Upper lobe of right lung (tissue), 1 donor: ENCODE measurements at places on chromosomes 12 and 14.

GRCh38 chr12:30142301-30142700, 358.6 kb upstream of the TMTC1 start:
- no peak overlapping the region for H3K27ac ChIP-seq
- no peaks in the 10 kb centered on the region for H3K36me3 ChIP-seq
- H3K4me3 ChIP-seq: no peak overlapping the region
- H3K27me3 ChIP-seq: no peaks in the 10 kb centered on the region
- H3K4me1 ChIP-seq: no peaks in the 10 kb centered on the region
- DNase-seq: no peak

GRCh38 chr12:111784953-111785352, 18.2 kb downstream of the ALDH2 start:
- H3K4me3 ChIP-seq: no peak overlapping the region
- no peaks in the 10 kb centered on the region for H3K27me3 ChIP-seq
- no peak for DNase-seq
- H3K27ac ChIP-seq: peak overlapping the region; percentile 17
- peaks cover 81% of the 10 kb centered on the region for H3K36me3 ChIP-seq

DNA sequence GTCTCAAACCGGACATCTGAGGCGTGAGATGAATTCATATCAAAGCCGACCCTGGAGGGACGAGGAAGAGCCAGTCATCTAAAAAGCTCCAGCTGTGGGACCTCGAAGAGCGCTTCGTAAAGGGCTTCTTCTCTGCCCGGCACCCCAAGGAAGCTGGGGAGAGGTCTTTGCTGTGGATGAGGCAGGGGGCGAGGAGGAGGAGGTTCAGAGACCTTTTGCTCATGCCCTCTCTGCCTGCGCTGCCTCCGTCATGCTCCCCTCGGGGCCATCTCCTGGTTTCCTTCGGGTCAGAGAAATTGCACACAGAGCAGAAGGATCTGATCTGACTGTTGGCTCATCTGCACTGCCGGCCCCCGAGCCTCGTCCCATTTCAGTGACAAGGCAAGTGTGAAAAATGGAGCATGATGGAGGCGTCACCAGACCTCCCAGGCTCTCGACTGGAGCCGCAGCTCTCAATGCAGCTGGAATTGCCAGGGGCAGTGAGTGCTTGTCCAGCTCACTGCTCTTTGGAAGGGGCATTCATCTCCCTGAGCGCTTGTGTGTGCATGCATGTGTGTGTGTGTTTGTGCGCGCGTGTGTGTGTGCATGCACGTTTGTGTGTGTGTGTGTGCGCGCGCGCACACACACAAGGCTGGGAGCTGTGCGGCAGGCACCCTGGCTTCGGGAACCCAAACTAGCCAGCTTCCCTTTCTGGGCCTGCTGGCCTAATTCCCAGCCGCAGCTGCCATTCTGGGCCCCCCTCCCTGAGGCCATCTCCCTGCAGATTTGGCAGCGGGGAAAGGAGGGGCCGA, 9.2 kb downstream of the CABP1 start:
- H3K36me3 ChIP-seq: no peaks in the 10 kb centered on the region
- no peak overlapping the region for H3K27ac ChIP-seq
- no peak overlapping the region for H3K4me3 ChIP-seq
- H3K4me1 ChIP-seq: peaks cover 5% of the 10 kb centered on the region
- no peak for DNase-seq

GRCh38 chr12:1619587-1619986, 9.4 kb upstream of the WNT5B start:
- H3K27ac ChIP-seq: no peak overlapping the region
- H3K36me3 ChIP-seq: no peaks in the 10 kb centered on the region
- no peak overlapping the region for H3K4me3 ChIP-seq
- no peaks in the 10 kb centered on the region for H3K27me3 ChIP-seq

- H3K4me1 ChIP-seq: no peaks in the 10 kb centered on the region
- no peaks in the 10 kb centered on the region for H3K27me3 ChIP-seq
- no peak for DNase-seq
- H3K4me3 ChIP-seq: no peak overlapping the region
- no peak overlapping the region for H3K27ac ChIP-seq
- no peaks in the 10 kb centered on the region for H3K36me3 ChIP-seq
Observed at GRCh38 chr14:94934276-94934810, 164.4 kb upstream of the GSC start.

GRCh38 chr12:15186597-15186996, 34.6 kb downstream of the RERG start:
- H3K27ac ChIP-seq: no peak overlapping the region
- DNase-seq: no peak
- H3K36me3 ChIP-seq: no peaks in the 10 kb centered on the region
- H3K4me1 ChIP-seq: no peaks in the 10 kb centered on the region
- no peak overlapping the region for H3K4me3 ChIP-seq
- no peaks in the 10 kb centered on the region for H3K27me3 ChIP-seq

GRCh38 chr14:103140316-103141109, 17.3 kb downstream of the TNFAIP2 start:
- no peak overlapping the region for H3K4me3 ChIP-seq
- H3K36me3 ChIP-seq: peaks cover 9% of the 10 kb centered on the region
- DNase-seq: no peak
- no peak overlapping the region for H3K27ac ChIP-seq

DNA sequence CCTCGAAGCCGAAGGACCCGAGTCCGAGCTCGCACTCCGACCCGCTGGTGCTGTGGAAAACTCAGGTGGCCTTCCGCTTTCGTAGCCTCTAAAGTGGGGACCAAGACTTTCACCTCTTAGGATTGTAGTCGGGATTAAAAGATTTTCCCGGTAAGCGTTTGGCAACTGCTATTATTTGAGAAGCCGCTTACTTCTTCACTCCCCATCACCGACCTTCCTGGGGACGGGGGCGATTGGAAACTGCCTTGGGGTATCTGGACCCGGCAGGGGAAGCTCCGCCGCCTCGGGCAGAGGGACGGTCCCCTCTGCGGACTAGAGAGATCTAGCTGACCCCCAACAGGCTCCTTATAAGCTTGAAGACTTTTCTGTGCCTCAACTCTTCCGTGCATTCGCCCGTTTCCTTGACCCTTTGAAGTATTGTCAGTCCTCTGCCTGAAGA, 659 bp downstream of the TRAFD1 start:
- no peaks in the 10 kb centered on the region for H3K27me3 ChIP-seq
- DNase-seq: no peak
- H3K36me3 ChIP-seq: no peaks in the 10 kb centered on the region
- H3K4me1 ChIP-seq: peaks cover 49% of the 10 kb centered on the region
- H3K27ac ChIP-seq: peak overlapping the region; percentile 95

DNA sequence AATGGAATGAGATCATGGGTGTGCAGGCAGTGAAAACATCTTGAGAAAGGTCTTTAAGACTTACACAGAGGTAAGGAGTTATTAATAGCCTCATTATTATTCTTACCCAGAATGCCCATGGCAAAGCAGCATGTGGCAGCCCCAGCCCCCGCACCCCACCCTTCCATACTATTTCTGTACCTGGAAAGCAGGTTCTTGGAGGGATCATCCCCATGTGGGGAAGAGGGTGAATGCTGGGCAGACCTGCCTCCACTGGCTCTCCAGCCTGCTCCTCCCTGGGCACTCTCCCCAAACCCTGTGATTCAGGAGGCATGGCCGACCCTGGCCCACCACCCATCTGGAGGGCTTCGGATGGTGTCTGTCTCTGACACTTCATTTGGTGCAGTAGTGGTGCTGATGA, 28.3 kb downstream of the NPC2 start:
- H3K27me3 ChIP-seq: no peaks in the 10 kb centered on the region
- no peaks in the 10 kb centered on the region for H3K36me3 ChIP-seq
- H3K4me3 ChIP-seq: no peak overlapping the region
- no peak overlapping the region for H3K27ac ChIP-seq
- peaks cover 1% of the 10 kb centered on the region for H3K4me1 ChIP-seq

DNA sequence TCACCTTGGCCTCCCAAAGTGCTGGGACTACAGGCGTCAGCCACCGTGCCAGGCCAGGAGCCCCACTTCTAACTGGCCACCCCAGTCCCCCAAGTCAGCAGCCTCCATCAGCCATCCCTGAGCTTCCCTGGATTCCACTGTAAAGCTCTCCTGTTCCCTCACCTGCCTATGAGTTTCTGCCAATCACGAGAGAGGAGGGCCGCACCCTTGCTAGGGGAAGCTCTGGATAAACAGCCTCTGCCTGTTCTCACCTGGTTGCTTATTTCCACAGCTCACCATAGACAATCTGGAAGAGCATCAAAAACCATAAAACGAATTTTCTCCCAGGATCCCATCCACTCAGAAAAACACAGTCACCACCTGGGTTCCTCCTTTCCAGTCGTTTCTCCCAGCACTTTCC, 5.0 kb downstream of the CDCA4 start:
- H3K4me1 ChIP-seq: peaks cover 16% of the 10 kb centered on the region
- no peaks in the 10 kb centered on the region for H3K27me3 ChIP-seq
- DNase-seq: no peak
- no peak overlapping the region for H3K27ac ChIP-seq

DNA sequence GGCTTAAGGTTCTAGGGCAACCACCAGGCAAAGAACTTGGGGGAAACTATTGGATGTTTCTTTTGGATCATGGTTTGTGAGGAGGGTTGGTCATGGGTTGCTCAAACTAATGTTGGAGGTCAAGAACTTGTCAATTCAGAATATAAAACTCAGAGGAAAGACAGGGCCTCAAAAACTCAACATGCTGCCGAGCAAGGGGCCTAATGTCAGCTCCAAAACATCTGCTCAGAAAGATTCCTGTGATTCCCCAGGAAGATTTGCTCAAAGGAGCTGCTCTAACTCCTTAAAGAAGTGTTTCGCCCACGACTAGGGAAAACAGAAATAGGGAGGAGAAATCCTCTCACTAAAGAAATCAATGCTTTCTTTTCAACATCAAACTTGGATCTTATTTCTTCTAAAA, 3.7 kb upstream of the IGF1 start:
- no peaks in the 10 kb centered on the region for H3K36me3 ChIP-seq
- DNase-seq: no peak
- H3K27me3 ChIP-seq: no peaks in the 10 kb centered on the region
- peak overlapping the region; percentile 53 for H3K27ac ChIP-seq
- peaks cover 8% of the 10 kb centered on the region for H3K4me1 ChIP-seq

GRCh38 chr14:96398432-96398831, 6.5 kb downstream of the AK7 start:
- H3K4me1 ChIP-seq: no peaks in the 10 kb centered on the region
- no peak overlapping the region for H3K27ac ChIP-seq
- no peaks in the 10 kb centered on the region for H3K27me3 ChIP-seq
- H3K36me3 ChIP-seq: no peaks in the 10 kb centered on the region
- no peak for DNase-seq
- no peak overlapping the region for H3K4me3 ChIP-seq

GRCh38 chr12:88698471-88698870, 118.2 kb upstream of the KITLG start:
- no peak for DNase-seq
- no peak overlapping the region for H3K4me3 ChIP-seq
- no peaks in the 10 kb centered on the region for H3K36me3 ChIP-seq
- no peaks in the 10 kb centered on the region for H3K27me3 ChIP-seq
- no peaks in the 10 kb centered on the region for H3K4me1 ChIP-seq
- no peak overlapping the region for H3K27ac ChIP-seq

- no peaks in the 10 kb centered on the region for H3K27me3 ChIP-seq
- H3K27ac ChIP-seq: peak overlapping the region; percentile 63
- no peak for DNase-seq
- H3K4me3 ChIP-seq: no peak overlapping the region
- H3K4me1 ChIP-seq: peaks cover 32% of the 10 kb centered on the region
- no peaks in the 10 kb centered on the region for H3K36me3 ChIP-seq
Observed at GRCh38 chr14:68145539-68145938, 326.0 kb downstream of the RAD51B start.

DNA sequence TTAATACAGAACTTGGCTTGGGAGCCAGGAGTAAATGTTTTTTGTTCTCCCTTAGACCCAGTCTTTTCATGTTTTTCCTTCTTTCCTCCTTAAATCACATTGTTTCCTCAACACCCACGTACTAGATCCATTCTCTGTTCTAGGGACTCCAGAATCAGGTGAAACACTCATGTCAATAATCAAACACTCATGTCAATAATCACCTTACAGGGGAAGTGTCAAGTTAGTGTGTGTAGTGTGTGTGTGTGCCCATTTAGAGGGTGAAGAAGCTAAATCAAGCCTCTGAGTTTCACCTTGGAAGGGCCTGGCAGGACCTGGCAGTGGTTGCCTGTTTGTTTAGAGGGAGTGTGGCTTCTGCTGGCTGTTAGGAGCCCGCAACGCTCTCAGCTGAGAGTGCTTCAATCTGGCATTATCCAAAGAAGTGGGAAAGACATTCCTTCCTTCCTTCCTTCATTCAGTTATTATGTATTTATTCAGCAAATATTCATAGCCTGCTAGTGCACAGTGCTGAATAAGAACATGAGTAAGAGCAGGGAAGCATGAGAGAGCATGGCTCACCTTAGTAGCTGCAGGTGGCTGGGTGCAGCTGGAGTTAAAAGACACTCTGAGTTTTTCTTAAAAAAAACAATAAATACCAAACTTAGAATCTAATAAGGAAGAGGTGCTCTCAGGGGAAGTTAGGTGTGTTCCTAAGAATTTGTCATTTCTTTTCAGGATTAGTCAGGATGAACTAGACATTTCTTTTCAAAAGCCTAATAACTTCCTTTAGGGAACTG, 17.6 kb upstream of the EID3 start:
- peak overlapping the region; percentile 97 for H3K27ac ChIP-seq
- H3K4me3 ChIP-seq: peak overlapping the region; percentile 92
- DNase-seq: peak; percentile 72
- peaks cover 28% of the 10 kb centered on the region for H3K4me1 ChIP-seq
- H3K36me3 ChIP-seq: peaks cover 12% of the 10 kb centered on the region
- no peaks in the 10 kb centered on the region for H3K27me3 ChIP-seq

GRCh38 chr12:15152868-15153267, 68.3 kb downstream of the RERG start:
- H3K27me3 ChIP-seq: no peaks in the 10 kb centered on the region
- peak overlapping the region; percentile 27 for H3K27ac ChIP-seq
- H3K4me3 ChIP-seq: no peak overlapping the region
- no peaks in the 10 kb centered on the region for H3K36me3 ChIP-seq

- no peak overlapping the region for H3K4me3 ChIP-seq
- H3K27me3 ChIP-seq: no peaks in the 10 kb centered on the region
- H3K36me3 ChIP-seq: no peaks in the 10 kb centered on the region
- H3K27ac ChIP-seq: no peak overlapping the region
Observed at GRCh38 chr12:85814741-85815140, 21.5 kb downstream of the RASSF9 start.

- DNase-seq: no peak
- H3K27ac ChIP-seq: no peak overlapping the region
- no peaks in the 10 kb centered on the region for H3K27me3 ChIP-seq
- H3K4me3 ChIP-seq: no peak overlapping the region
- H3K4me1 ChIP-seq: peaks cover 9% of the 10 kb centered on the region
- peaks cover 41% of the 10 kb centered on the region for H3K36me3 ChIP-seq
Observed at GRCh38 chr14:99430491-99430890, 50.2 kb downstream of the SETD3 start.

DNA sequence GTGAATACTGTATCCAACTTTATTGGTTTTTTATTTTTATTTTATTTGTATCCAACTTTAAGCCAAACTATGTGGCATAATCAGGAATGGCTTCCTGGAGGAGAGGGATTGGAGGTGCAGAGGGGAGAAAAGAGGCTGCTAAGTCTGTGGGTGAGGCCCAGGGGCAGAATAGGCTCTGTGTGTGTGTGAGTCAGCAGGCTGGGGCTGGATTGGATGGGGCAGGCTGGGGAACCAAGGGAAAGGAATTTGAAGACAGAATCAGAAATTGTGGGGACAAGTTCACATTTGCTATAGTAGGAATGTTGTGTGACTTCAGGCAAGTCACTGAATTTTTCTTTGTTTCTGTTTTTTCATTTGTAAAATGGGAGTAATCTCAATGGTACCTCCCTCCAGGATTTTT, 12.8 kb upstream of the RILPL1 start:
- H3K4me1 ChIP-seq: no peaks in the 10 kb centered on the region
- no peaks in the 10 kb centered on the region for H3K36me3 ChIP-seq
- H3K27me3 ChIP-seq: no peaks in the 10 kb centered on the region

- peak overlapping the region; percentile 94 for H3K27ac ChIP-seq
- peak; percentile 69 for DNase-seq
- peaks cover 11% of the 10 kb centered on the region for H3K36me3 ChIP-seq
- peaks cover 82% of the 10 kb centered on the region for H3K4me1 ChIP-seq
Observed at GRCh38 chr12:108839018-108839889, 18.1 kb downstream of the SSH1 start.
